Stimulated activated memory B cell treated with anti-CD40 and anti-IgM and Interleukin-4, amounts not matched to agents 10 μg/mL and 1 μg/mL and 100 μg/mL, for 72 hours (primary cell): ENCODE measurements at places on chromosomes 1 and 21.

GRCh38 chr1:27513958-27514357 lies 24.0 kb upstream of the WASF2 start:
- no peak for ATAC-seq

- no peak for ATAC-seq
These were observed 5.2 kb upstream of the SF3A3 start for GRCh38 chr1:37994886-37995566.

GRCh38 chr1:7008331-7008730 lies 223.1 kb downstream of the CAMTA1 start:
- no peak for ATAC-seq

DNA sequence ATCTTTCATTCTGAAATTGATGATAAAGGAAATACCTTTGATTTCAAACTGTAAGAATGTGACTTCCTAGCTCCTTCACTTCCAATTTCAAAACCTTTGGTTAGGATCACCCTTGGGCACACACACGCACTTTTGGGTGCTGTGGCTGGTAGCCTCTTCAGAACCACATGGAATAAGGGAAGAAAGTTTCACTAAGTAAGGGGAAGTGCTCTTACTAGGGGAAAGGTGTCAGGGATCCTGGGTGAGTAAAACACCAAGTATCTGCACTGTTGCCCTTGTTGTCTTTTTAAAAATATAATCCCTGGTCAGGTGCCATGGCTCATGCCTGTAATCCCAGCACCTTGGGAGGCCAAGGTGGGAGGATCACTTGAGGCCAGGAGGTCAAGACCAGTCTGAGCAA lies 132.4 kb downstream of the SDCCAG8 start:
- no peak for ATAC-seq

GRCh38 chr1:236753516-236753915 lies 41.6 kb upstream of the MTR start:
- no peak for ATAC-seq

GRCh38 chr1:52455686-52456085 lies 51.3 kb downstream of the PRPF38A start:
- ATAC-seq: no peak

- no peak for ATAC-seq
These were observed 1.3 kb downstream of the PUM1 start for GRCh38 chr1:31064111-31064717.

DNA sequence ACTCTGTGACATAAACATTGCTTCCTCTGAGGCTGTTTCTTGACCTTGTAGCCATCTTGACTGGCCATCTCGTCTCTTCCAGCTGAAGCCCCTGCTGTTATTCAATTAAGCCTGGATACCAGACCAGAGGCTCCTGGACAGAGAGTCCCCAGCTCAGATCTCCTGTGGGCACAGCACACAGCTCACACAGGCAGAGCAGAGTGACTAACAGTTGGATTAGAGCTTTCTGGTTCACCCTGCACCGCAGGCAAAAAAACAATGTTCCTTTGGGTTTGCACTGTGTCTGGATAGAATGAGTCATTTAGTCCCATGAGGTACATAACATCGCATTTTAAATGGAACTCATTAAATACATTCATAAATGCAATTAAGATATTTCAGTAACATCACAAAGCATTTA lies 33.4 kb upstream of the USH2A start:
- no peak for ATAC-seq

- no peak for ATAC-seq
These were observed 31.3 kb downstream of the ACOT11 start for GRCh38 chr1:54579337-54579781.

- peak; percentile 71 for ATAC-seq
These were observed 137.6 kb upstream of the SGIP1 start for GRCh38 chr1:66396212-66396890.

DNA sequence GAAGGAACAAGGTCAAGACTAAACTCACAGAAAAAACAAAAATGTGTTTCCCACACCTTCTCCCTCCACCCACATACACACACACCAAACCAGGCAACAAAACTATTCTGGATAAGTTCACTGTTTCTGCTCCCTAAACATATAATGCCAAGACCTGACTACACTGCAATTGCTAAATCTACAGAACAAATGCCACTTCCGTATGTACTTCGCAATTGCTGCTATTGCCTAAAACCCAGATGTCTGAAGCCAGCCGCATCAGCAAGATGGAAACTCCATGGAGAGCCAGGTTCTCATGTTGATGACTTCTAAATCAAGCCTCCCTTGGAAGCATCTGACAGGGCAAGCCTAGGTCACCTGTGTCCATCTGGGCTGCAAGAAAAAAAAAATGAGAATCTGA lies 8.3 kb upstream of the AIM2 start:
- ATAC-seq: no peak

DNA sequence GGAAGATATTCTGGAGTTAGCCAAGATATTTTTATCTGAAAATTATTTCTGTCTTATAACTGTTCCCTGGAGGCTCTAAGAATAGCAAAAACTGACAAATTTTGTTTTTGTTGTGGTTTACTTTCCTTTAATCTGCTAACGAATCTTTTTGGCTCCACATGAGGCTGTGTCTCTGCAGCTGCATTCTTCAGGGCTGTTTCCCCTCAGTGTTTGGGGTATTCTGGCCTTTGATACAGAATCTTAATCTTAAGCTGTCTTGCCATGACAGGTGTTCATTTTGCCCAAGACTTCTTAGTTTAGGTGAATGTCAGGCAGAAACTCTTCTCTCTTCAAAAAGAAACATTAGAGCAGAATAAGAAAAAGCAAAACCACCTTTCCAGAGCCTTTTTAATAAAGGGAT lies 83.8 kb downstream of the GABPA start:
- no peak for ATAC-seq

DNA sequence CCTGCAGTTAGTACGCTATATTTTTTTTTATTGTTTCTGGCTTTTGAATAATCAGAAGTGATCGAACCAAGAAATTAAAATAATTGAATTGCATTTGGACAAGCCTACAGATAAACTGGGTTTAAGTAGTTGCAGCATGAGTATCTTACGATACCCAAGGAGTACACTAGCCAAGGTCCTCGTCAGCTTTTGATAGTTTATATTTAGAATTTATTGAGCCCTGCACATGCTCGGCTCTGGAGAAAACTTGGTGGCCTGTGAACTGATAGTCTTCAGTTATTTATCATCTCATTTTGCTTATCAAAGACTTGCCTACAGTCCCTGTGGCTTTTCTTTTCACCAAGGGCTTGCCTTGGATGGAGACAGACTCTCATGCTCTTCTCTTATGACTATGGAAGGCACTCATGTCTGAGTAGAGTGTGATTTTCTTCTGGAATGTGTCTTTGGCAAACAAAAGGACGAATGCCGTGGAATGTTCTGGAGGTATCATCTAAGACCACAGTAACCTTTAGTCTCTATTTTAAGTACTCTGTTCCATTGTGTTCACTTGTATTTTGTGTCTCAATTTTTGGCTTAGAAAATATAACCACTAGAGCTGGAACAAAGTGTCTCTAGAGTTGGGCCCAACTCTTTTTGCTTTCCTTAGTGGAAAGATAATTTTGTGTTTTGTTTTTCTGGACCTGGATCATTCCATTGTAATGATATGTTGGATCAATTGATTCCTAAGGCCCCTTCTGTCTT lies 35.9 kb downstream of the BCL9 start:
- ATAC-seq: no peak

DNA sequence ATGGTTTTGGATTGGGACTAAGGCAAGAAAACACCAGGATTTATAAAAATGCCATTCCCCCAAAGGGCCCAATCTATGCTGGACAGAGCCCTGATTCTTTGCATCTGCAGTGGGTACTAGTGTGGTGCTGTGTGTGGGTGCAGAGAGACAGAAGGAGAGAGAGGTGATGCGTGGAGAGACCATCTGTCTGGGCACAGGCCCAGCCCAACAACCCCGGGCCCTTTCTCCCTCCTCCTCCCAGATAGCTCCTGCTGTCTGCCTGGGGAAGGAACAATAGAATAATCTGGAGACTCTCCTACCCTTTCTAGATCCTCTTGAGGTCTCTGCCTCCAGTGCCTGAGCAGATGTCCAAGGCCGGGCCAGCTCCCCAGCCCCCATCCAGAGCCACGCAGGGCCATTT lies 15.1 kb downstream of the KIAA1614 start:
- ATAC-seq: no peak

DNA sequence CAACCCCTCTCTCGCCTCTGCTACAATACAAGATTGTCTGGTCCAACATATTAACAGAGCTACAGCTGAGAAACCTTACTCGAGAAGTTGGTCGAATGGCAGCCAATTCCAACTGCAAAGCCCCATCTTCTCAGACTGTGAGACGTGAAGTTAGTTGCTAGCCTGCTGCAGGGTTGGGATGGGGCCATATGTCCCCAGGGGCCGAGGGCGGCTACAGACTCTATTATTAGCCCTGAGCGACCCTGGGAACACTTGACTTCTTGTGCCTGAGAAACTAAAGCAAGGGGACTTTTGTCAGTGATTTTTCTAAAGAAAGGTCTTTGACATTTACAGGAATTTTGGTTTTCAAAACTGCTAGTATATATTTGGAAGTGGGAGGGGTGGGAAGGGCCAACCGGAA lies 13.7 kb downstream of the NCF2 start:
- no peak for ATAC-seq

GRCh38 chr1:204151552-204152309 lies at the start of gene ETNK2:
Gene ETNK2, minus strand, starts transcription at chr1:204152044. Its CDS starts 192 bp downstream, at chr1:204151852.
- peak; percentile 50 for ATAC-seq

DNA sequence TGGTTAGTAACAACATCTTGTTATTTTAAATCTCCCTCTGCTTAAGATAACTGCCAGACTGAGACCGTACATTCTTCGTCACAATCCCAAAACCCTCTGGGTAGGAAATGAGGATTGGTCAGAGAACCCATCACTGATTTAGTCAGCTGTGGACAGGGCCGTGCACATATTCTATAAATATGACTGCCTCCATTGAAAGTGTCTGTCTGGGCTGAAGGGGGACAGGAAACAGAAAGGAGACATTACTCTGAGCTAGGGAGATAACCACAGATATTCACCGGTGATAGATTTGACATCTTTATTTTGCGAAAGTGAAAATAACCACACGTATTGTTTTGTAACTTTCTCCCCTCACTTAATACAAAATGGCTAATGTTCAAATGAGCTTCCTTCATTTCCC lies 36.9 kb upstream of the ST6GALNAC5 start:
- ATAC-seq: no peak

DNA sequence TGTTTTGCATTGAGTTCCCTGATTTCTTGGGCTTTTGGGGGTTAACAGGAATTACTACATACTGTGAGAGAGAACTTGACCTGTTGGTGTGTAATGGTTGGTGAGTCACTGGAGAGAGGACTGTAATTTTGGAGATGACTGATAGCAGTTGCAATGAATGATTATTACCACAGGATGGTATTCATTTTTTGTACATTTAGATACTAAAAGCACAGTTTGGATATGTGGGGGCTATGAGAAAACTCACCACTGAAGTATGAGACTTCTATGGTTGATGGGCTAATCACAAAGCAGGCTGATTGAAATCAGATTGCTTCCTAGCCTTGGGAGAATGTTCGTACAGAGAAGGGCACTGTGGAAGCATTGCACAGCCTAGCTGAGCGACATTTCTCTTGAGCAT lies 1571.3 kb upstream of the PRMT6 start:
- no peak for ATAC-seq

GRCh38 chr1:219564109-219564508 lies 48.8 kb downstream of the ZC3H11B start:
- no peak for ATAC-seq

GRCh38 chr1:36390411-36390810 lies 4.7 kb upstream of the STK40 start:
- no peak for ATAC-seq
